ENCODE measurements at places on chromosomes 4 and X. TPM values are rescaled to one million over a fixed set of nuclear protein-coding genes. Genes with fewer than 3 reads are reported as not detected.

GRCh38 chr4:54800831-54801530 is 143.2 kb downstream of the KIT start:
- no peaks in the 10 kb centered on the region for H3K36me3 ChIP-seq
- DNase-seq, result no peak
- H3K27me3 ChIP-seq, result no peaks in the 10 kb centered on the region

DNA sequence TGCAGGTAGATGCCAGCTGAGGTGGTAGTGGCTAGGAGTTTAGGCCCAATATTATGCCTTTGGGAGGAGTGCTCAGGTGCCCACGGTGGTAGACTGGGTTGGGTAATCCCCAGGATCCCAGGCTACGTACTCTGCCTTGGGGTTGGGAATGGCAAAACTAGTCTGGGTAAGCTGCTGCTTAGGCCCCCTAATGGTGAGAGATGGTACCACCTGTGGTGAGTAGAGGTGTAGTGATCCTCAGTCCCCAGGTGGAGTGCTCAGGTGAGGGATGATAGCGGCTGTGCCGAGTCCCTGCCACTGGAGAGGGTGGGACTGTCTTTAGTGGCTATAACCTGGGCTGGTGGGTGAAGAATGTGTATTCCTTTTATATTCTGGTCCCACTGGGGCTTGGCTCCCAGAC is 75.2 kb downstream of the IL1RAPL2 start:
- H3K36me3 ChIP-seq, result no peaks in the 10 kb centered on the region

The SPANXA2 gene
- 0.64 TPM for total RNA-seq

The TMEM144 gene
- 0.34 TPM for total RNA-seq

The MECP2 gene
- total RNA-seq, result 36.6 TPM

The POLR2B gene
- 85.2 TPM for total RNA-seq

Data from HFFc6 (cell line).